ENCODE measurements at places on chromosomes 6 and 20.

- DNase-seq = no peak
Observed at GRCh38 chr6:109104512-109104911, 9.2 kb downstream of the CEP57L1 start.

DNA sequence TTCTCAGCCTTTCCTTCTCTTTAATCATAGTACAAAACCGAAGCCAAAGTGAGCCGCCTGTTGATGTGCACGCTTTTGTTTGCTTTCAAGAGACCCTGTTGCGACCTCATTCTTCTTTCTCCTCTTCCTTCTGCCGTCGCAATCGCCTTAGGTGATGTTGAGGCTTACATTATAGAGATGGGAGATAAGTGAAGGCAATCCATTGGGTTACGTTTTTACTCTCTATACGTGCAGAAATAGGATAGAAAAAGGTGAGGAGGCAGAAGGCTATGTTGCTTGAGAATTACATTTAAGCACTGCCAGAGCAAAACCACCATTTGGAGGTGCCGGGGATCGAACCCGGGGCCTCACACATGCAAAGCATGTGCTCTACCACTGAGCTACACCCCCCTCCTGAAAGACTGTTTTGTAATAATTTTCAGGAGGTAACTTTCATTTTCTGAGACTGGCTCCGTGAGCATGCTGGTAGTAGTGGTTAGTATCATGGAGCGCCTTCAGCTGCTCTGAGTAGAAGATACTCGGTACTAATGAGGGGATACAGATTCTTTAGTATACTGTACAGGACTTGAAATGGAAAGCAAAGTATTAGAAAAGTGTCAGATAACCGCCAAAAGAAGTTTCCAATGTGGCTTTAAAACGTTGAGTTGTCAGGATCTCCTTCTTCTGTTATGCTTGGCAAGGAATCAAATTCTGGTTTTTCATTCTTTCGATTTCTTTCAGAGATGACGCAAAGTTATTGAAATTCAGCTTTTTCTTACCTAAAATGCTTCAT lies 165.6 kb downstream of the TRIM27 start:
- DNase-seq = no peak

- DNase-seq = no peak
Observed at GRCh38 chr6:134177236-134177635, 124.8 kb upstream of the SLC2A12 start.

DNA sequence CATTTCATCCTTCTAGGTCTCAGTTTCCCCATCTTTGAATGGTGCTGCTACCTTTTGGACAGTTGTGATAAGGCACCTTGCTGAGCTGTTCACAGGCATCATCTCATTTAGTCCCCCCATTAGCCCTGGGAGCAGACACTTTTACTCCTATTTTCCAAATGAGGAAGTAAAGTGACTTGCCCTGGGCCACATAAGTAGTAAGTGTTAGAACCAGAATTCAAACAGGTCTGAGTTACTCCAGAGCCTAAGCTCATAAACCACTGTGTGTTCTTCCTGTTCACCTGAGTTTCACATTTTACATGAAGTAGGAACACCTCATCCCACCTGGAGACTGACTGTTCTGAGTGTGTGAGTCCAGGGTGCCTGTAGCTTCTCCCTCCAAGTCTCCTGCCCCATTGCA lies 43.5 kb upstream of the EPB41L1 start:
- no peak for DNase-seq

- no peak for DNase-seq
Observed at GRCh38 chr20:19774135-19774933, 16.3 kb downstream of the RIN2 start.

- no peak for DNase-seq
Observed at GRCh38 chr6:8177721-8178120, 75.4 kb upstream of the EEF1E1 start.

DNA sequence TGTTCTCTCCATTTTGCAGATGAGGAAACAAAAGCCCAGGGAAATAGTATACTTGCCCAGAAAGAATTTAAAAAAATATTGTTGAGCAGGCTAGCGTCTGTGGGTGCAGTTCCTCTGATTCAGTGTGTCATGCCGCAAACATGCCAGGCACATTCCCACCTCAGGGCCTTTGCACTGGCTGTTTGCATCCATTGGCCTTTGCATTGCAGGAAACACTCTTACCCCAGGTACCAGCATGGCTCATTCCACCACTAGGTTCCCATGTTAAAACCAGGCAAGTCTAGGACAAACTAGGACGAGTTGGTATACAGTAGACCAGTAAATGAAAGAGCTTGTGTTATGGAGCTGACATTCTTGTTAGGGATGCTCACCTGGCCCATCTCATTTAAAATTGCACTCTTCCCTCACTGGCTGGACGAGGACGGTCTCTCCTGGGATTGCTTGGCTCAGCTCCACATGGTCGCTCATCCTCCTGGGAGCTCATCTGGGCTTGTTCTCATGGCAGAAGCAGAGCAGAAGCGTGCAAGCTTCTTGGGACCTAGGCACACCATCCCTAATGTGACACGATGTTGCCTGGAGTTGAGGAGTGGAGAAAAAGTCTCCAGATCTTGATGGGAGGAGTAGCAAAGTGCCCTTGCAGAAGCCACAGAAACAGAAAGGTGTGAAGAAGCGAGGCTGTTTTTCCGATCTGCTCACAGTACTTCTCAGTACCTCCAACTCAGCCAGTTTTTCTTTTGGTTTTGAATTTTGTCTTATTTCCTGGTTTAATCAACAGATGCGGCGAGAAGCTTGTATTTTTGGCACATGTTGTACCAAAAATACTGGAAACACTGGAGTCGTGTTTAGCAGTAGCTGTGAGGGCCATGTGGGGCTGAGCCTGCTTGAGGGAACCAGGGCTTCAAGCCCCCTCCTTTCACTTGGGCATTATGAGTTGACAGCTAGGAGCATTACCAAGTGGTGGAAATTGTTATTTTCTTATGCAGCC lies 13.9 kb downstream of the ZNF831 start:
- DNase-seq = no peak

DNA sequence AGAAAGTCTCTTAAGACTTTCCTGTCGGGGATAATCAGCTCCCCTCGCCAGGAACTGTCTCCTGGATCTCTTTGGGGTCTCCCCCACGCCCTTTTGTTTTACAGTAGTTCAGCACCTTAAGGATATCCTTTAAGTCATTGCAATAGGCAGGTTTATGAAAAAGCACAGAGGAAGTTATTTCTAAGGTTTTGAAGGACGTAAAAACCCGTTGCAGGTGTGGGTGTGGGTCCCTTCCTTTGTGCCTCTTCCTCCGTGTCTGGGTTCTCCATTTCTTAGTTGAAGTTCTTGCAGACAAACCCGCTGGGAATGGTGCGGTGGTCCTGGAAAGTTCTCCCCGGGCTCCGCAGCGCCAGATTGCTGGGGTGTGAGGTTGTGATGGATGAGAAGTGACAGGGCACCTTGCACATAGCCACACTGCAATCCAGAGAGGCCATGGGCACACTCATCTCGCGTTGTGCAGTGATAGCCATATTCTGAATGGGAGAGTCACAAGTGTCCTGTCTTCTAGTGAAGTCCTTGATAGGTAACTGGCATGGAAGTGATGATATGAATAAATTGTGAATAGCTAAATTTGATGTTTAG lies 65.2 kb downstream of the GTF2H5 start:
- DNase-seq = no peak

DNA sequence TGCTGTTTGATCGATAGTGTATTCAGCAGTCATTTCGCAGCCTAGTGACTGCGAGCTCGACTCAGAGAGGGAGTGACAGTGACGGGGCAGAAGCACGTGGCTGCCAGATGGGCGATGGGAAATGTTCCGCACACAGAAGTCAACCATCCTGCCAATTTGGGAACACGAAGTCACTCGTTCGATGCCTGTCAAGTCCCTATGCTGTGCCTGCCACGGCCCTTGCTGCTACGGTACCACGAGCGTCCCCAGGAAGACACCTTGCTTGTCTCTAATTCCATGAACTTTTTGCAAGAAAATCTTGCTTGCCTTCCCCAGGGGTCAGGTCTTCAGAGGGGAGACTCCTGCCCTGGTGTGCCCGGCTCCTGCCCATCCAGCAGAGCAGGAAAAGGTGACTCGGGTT lies 17.0 kb upstream of the STX16 start:
- no peak for DNase-seq

DNA sequence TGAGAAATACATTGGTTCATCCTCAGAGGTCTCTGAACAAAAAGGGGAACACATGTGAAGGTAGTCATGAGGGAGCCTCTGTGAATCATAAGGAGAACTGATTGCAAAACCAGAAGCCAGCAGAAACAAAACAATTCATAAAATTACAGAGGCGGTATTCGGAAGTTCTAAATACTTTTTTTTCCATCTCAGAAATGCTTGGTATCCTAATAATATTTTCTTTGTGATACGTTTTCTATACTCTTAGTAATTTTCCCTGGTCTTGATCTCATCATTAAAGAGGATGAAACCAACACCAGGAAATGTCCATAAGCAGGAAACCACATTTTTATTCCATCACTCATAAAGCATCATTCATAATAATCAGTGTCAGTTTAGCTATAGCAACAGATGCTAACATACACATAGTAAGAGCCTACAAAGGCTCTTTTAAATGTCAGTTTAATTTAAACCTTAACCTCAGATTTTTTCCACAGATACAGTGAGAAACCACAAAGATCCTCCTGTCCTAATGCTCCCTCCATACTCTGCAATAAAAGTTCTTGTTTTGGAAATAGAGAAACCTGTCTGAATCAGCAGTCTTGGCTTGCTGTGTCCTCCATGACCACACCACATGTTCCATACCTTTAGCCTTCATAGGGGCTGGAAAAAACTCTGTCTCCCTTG lies 29.2 kb downstream of the SGK1 start:
- peak; percentile 85 for DNase-seq

- DNase-seq = no peak
Observed at GRCh38 chr6:51529240-51529639, 558.2 kb downstream of the PKHD1 start.

DNA sequence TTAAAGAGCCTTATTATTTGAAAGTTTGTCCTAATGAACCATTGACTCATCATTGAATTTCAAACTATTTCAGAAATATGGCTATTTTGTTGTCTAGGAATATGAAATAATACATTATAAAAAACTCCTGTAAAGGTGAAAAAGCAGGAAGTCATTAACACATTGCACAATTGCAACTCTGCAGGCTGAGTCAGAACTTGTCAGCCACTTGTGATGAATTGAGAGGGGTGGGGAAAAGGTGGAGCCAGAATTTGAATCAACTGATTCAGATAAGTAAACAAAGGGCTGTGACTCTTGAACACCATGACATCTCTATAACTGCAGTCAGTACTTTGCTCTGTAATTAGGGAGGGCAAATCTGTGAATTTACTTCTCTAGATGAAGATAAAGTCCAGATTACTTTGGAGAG lies 6.0 kb downstream of the C6orf141 start:
- DNase-seq = no peak

- no peak for DNase-seq
Observed at GRCh38 chr6:6521961-6522482, 66.5 kb upstream of the LY86 start.

GRCh38 chr6:128158496-128158895 lies 257.6 kb upstream of the THEMIS start:
- peak; percentile 18 for DNase-seq

GRCh38 chr20:61954276-61955021 lies 111.2 kb downstream of the TAF4 start:
- DNase-seq = no peak

GRCh38 chr20:55158446-55158845 lies 683.1 kb downstream of the DOK5 start:
- no peak for DNase-seq

GRCh38 chr6:169807229-169807628 lies 55.8 kb downstream of the ERMARD start:
- no peak for DNase-seq

GRCh38 chr6:90870561-90870960 lies 283.7 kb upstream of the MAP3K7 start:
- no peak for DNase-seq

DNA sequence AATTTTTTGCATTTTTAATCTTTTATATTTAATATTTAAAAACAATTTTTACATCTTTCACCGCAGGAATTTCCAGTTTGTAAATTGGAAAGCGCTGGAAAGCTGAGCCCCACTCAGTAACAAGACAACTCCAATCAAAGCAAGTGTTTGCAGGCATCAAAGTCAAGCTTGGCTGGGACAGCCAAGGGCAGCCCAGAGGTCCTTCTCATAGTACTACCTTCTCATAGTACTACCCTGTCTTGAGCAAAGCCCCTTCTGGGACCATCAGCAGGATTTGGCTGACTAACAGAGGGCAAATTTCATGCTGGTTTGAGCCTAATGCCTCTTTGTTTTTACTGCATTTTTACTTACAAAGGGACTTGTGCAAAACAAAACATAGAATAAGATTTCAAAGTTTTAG lies 228.3 kb downstream of the SIM1 start:
- no peak for DNase-seq

DNA sequence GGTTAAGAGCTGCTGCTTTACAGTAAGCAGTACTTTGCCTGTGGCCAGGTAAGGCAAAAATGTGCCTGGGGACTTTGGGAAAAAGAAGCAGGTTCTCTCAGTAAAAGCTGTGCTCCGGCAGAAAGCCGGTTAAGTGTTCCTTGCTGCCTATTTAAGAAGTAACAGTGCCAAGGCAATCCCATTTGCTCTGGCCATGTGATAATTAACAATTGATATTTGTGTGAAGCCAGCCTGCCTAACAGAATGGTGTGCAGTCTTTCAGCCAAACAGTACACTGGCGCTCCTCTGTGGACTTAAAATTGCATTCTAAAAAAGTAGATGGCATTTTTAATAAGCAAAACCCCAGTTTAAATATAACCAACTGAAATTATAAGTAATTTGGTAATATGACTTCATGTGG lies 430.3 kb downstream of the PLCB1 start:
- DNase-seq = no peak

DNA sequence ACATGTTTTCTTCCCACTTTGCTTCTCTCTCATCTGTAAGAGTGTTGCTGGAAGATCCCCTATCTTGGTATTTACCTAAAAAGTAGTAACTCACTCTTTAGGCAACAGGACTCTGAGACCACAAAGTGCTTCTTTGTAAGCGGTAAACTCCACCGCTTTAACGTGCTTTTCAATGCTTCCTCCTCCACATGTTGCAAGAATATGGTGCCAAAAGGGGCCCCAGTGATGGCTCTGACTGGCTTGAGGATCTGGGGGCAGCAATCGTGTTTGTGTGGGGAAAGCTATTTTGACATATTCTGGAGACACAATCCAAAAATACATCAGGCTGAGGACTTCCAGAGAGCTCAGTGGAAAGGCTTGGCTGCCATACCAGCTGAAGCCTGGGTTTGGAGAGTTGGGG lies 12.4 kb upstream of the CPNE5 start:
- no peak for DNase-seq

- no peak for DNase-seq
Observed at GRCh38 chr6:19753826-19754225, 83.3 kb upstream of the ID4 start.
